ENCODE measurements at places on chromosomes 2 and 18. TPM values are rescaled to one million over a fixed set of nuclear protein-coding genes. Genes with fewer than 3 reads are reported as not detected.

The UGT1A10 gene
- total RNA-seq: not detected

The NEU2 gene
- not detected for total RNA-seq

The CXXC1 gene
- total RNA-seq: 59.3 TPM

The TXNDC2 gene
- not detected for total RNA-seq

The SPDYA gene
- total RNA-seq: 0.28 TPM

The TFPI gene
- 17.8 TPM for total RNA-seq

The DAW1 gene
- not detected for total RNA-seq

The ACMSD gene
- not detected for total RNA-seq

The CPLX4 gene
- not detected for total RNA-seq

The CAPN13 gene
- 2.3 TPM for total RNA-seq

The ST6GAL2 gene
- 13.1 TPM for total RNA-seq

The ANKRD36B gene
- total RNA-seq: 6.1 TPM

DNA sequence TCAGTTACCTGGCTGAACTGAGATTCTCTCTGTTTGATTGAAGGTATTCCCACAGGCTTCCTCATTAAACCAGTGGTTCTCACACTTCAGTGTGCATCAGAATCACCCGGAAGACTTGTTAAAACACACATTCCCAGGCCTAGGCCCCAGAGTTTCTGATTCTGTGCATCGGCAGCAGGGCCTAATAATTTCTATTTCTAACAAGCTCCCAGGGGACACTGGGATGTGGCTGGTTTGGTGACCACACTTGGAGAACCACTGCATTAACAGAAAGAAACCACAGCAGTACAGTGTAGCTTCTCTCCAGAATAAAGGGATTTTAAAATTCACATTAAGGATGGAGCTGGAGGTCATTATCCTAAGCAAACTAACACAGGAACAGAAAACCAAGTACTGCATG is 6.5 kb downstream of the MRO start:
- DNase-seq: no peak

GRCh38 chr18:43314941-43315340 is 37.7 kb upstream of the SYT4 start:
- no peak for DNase-seq

- DNase-seq: peak; percentile 90
These were observed at the start of gene CDH2 for GRCh38 chr18:28176948-28177827. Gene CDH2 (minus strand): TSS chr18:28177130. CDS start chr18:28177022, 108 bp downstream.

GRCh38 chr2:105344704-105345345 is 7.5 kb downstream of the C2orf49 start:
- no peak for DNase-seq

DNA sequence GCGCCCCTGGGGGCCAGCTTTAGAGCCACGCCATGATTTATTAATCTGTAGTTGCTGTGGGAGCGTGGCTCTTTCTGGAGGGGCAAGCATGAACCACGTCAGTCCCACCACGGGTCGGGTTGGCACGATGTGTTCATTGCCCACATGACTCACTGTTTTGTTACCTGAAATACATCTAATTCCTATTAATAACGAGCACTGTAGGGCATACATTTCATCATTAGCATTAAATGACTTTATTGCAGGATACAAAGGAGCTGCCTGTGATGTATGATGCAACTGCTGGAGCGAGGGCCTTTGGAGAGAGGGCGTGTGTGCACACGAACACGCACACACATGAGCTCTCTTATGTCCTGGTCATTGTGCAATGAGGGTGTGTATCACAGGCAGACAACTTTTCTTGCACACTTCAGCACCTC is 127.0 kb downstream of the INHBB start:
- no peak for DNase-seq

- DNase-seq: no peak
These were observed 22.2 kb downstream of the PDIA6 start for GRCh38 chr2:10790228-10790973.

GRCh38 chr18:46010676-46011075 is 43.5 kb upstream of the EPG5 start:
- DNase-seq: no peak

DNA sequence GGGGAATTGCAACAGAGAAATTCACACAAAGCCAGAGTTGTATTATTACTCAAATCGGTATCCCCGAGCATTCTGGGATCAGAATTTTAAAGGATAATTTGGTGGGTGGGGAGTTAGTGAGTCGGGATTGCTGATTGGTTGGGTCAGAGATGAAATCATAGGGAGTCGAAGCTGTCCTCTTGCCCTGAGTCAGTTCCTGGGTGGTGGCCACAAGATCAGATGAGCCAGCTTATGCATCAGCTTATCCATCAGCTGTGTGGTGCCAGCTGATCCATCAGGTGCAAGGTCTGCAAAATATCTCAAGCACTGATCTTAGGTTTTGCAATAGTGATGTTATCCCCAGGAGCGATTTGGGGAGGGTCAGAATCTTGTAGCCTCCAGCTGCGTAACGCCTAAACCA is 34.3 kb upstream of the ITM2C start:
- DNase-seq: no peak

DNA sequence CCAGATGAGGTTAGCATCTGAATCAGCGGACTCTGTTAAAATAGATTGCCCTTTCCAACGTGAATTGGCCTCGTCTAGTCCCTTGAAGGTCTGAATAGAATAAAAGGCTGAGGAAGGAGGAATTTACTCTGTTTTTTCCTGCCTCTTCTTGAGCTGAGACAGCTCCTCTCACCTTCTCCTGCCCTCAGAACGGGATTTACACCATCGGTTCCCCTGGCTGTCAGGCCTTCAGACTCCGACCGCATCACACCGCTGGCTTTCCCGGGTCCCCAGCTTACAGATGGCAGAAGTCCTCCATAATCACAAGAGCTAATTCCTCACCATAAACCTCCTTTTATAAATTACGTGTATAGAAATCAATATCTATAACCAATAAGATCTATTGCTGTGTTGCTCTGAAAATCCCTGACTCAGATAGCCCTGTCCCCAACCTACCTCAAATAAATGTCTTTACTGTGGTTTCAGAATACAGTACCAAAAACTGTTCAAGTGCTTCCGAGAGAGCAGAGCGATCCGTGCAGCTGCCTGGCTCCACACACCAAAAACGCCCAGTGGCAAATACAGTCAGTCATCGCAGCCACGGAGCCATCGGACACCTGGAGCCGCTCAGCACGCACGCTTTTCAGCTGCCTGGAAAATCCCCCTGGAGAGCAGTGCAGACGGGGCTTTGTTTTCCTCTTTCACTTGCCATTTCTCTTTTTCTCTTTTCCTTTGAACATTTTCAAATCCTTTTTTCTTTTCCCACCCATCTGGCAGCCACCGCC is 196.9 kb downstream of the NRP2 start:
- DNase-seq: no peak

- DNase-seq: no peak
These were observed 25.0 kb upstream of the SLC14A2 start for GRCh38 chr18:45590036-45590886.

DNA sequence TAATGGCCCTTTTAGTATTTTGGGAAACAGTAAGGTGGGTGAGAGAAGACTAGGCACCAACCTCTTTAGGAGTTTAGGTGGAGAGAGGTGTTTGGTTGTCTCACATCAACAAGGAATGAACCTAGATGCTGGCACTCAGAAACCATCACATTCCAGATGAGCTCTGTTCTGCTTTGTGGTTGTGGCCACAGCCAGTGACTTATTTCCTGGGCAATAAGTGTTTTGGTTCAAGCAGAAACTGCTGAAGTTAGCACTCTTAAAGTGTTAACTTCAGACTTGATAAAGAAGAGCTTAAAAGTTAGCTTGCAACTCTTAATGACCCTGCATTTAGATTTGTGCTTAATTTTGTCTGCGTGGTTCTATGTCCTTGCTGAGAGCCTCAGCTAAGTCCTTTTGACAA is 929.2 kb downstream of the SLC4A3 start:
- no peak for DNase-seq

- DNase-seq: peak; percentile 41
These were observed 108.8 kb downstream of the B3GNT2 start for GRCh38 chr2:62304429-62305417.

- DNase-seq: no peak
These were observed 79.6 kb downstream of the TGIF1 start for GRCh38 chr18:3529601-3530000.

DNA sequence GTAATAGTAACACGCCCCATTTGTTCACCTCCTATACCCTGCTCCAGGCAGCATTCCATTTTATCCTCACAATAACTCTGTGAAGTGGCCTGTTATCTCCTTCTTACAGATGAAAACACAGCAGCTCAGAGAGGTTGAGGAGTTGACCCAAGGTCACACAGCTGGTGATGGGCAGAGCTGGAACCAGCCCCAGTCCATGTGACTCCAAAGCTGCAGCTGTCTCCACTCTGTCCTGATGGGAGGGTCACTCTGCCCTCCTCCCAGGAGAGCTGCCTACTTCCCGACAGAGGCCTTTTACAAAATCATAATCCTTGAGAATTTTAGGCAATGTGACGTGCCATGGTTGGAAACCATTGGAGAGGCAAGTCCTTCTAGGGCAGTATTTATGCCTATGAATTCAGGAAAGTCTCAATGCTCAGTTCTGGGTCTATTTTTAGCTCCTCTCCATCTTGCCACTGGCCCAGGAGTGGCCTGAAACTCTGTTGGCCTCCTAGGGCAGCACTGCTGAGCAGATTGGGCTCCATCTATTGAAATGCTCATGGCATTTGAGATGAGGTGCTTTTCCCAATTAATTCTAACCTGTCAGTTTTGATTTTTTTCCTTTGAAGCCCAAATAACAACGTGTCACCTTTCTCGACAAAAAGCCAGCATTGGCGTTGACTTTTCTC is 162.0 kb upstream of the MSH6 start:
- no peak for DNase-seq

DNA sequence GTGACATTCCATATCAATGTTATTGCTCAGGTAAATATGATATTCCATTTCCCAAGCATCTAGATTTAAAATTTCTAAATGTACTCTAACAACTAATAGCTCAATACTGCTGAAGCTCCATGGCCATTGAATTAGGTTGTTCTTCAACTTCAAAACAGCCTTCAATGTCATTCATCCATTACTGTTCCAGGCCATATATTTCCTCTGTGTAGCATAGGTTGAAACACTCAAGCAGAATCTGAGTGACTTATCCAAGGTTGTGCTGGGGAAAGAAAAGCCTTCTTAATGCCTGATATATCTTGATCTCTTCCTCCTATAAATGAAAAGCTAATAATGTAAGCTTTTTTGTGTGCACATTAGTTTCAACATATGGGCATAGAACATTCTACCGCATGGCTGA is 142.1 kb upstream of the ARL4C start:
- no peak for DNase-seq

DNA sequence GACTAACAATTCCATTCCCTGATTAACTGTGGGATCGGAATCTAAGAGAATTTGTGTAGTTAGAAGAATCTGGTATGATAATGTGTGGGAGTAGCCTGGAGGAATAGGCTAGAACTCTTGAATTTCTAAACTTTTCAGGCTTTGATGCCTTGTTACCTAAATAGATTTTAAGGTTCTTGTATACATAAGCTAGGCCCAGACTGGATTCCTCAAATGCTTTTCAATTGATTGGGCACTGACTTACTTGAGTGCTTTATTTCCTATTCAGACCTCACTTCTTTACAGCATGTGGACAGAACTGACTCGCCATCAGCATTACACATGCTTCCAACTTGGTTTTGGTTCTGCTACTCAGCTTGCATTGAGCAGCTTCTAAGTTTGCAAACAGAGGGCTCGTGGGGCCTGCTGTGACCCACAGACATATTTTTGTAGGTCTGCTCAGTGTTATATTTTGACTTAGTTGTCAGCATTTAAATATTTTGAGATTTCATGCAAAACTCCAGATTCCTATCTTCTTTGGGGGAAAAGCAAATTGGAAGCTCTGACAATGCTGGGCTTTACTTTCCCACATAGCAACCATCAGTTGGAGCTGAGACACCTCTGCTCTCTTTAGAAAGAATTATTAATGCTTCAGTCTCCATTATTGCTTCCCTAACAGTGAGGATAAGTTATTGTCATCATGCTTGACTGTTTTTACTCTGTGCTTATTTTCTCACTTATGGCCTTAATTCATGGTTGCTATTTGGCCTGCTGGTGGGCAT is 5.7 kb downstream of the PARD3B start:
- DNase-seq: no peak

DNA sequence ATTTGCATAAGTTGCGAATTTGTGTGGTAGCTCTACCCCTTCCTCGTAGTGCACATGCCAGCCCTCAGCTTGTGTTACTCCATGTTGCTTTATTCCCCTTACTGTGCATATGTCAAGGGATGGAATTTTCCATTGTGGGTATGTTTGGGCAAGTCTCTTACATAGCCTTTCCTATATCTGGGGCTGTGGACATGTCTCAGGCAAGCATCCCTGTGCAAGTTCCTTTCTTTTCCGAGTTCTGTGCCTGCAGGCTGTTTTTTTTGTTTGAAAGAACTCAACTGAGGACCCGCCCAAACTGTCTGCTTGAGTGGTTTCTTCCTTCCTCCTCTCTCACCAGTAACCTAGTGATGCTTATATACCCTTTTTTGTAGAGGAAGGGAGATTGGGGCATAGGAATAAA is 1739.1 kb upstream of the PIK3C3 start:
- DNase-seq: no peak

DNA sequence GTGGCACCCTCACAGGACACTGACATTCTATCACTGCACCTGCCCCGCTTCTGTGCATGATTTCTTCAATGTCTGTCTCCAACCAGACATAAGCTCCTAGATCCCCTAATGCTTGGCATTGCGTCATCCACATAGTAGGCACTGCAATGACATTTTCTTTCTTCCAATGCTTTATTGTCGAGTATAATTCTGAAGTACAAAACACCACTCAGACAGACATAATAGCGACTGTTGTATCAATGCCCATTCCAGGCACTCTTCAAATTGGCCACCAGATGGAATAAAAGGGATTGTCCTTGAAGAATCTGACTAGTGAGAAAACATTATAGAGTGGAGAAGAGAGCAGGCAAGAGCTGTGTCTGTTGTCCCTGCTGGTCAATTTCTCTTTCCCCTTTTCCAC is 89.0 kb downstream of the LPIN1 start:
- DNase-seq: no peak

GRCh38 chr2:193461431-193461934 is 1266.8 kb upstream of the TMEFF2 start:
- DNase-seq: no peak

- DNase-seq: peak; percentile 87
These were observed 10.3 kb upstream of the HOXD1 start for GRCh38 chr2:176178038-176178756.

- no peak for DNase-seq
These were observed 30.0 kb upstream of the NTSR2 start for GRCh38 chr2:11699686-11700670.

GRCh38 chr2:8058652-8059051 is 623.2 kb upstream of the ID2 start:
- no peak for DNase-seq

- DNase-seq: no peak
These were observed 7.7 kb upstream of the KLF11 start for GRCh38 chr2:10035633-10036032.
